ENCODE measurements at places on chromosomes 2 and 18.

GRCh38 chr2:9408641-9409151, 14.6 kb downstream of the ITGB1BP1 start:
- DNase-seq = no peak

- no peak for DNase-seq
Measured at GRCh38 chr2:241014224-241014623, 15.8 kb downstream of the SNED1 start.

DNA sequence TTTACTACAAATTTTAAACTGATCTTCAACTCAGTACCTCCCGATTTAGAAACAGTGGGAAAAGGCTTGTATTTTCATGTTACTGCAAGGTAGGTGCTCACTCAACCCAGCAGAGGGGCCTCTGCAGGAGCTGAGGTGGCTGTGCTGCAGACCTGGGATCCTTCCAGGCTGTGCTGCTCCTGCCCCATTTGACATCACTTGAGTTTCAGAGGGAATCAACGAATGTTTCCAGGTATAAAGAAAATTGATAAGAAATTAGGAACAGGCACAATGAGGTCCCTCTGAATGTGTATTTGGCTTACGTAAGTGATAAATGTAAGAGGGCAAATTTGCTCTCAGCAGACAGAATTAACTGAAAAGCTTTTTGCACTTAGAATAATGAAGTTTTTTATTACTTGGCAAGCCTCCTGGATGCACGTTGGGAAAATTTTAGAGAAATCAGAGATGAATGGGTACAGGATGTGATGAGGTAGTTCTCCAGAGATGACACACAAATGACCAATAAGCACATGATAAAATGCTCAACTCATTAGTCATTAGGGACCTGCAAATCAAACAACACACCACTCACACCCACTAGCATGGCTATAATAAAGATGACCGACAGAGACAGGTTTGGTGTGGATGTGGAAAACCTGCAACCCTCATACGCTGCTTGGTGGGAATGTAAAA, 114.0 kb downstream of the NOL10 start:
- DNase-seq = no peak

GRCh38 chr18:50194631-50195532, at the start of gene MYO5B:
TSS of gene MYO5B (minus strand) at chr18:50195147. CDS start at chr18:50194793, 354 bp downstream.
- peak; percentile 81 for DNase-seq

GRCh38 chr2:27133195-27133875, 1.1 kb downstream of the PREB start:
- peak; percentile 65 for DNase-seq

DNA sequence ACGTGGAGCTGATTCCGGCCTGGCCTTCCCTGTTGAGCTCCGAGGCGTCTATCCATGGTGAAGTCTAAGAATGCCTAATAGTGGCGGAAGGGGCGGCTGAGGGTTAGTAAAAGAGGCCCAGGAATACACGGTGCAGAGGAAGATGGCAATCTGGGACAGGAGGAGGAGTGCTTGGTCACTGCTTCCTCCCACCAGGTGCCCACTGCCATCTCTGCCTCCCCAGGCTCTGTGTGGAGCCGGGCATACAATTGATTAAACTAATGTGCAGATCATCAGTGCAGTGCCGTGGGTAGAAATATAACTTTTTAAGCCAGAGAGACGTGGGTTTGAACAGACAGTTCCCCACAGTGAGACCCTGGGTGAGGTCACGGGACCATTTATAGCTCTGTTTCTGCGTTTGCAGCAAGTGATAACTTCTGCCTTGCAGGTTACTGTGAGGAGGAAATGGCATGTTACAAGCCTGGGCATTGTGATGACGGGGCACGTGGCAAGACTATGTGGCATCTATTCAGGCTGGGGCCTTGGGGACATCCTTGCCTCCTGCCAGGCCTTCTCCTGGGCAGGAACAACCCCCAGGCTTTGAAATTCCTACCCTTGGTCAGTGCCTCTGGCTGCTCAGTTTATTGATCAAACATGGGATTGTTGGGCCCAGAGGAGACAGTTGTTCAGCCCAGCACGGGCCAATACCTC, 204.9 kb downstream of the ASB1 start:
- DNase-seq = no peak

GRCh38 chr2:118202707-118203303, 114.5 kb downstream of the INSIG2 start:
- peak; percentile 70 for DNase-seq

DNA sequence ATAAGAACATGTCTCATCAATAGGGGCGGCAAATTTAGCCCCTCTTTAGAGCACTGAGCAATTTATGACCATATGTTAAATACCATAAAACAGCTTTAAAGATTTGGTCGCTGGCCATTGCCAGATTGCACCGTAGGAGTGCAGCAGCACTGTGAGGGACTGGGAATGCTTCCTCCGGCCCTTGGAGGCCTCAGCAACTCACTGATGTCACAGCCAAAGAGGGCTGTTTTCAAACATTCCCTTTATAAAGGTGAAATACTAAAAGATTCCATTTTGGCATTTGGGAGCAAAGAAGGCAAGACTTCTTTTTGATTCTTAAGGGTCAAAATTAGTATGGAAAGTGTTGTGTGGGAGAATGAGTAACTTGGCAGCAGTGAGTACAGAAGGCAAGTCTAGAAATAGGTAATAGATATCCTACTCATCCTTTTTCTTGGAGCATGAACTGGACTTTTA, 63.7 kb downstream of the BABAM2 start:
- DNase-seq = no peak

DNA sequence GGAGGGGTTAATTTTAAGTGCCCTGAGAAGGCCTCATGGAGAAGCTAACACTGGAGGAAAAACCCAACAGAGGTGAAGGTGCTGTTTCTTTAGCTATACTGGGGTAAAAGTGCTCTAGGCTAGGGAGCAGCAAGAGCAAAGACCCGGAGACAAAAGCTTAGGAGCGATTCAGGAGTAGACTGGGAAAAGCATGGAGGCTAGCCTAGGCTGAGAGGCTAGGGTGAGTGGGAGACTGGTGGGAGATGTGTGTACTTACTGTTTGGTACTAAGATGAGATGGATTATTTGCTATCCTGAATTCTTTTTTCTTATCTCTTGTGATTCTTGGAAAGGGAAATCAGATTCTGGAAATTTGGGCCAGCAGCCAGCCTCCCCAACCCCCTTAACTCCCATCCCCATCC, 2.0 kb downstream of the GIGYF2 start:
- DNase-seq = no peak

DNA sequence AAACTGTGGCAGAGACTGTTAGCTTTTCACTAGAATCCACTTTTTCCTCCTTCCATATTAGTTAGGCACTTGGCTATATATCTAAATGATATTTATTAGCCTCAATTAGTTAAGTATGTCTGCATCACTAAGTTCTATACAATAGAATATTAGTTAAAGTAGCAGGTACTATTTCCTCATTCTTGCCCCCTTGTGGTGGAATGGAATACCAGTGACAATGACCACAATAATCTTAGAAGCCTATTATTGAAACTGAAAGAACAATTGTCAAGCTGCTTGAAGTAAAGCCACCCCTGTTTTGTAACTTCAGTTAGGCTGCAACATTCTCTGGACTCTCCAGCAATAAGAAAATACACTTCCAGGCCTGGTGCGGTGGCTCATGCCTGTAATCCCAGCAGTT, 476.3 kb upstream of the VWC2L start:
- no peak for DNase-seq

GRCh38 chr2:21676676-21677075, 552.9 kb downstream of the TDRD15 start:
- DNase-seq = no peak

DNA sequence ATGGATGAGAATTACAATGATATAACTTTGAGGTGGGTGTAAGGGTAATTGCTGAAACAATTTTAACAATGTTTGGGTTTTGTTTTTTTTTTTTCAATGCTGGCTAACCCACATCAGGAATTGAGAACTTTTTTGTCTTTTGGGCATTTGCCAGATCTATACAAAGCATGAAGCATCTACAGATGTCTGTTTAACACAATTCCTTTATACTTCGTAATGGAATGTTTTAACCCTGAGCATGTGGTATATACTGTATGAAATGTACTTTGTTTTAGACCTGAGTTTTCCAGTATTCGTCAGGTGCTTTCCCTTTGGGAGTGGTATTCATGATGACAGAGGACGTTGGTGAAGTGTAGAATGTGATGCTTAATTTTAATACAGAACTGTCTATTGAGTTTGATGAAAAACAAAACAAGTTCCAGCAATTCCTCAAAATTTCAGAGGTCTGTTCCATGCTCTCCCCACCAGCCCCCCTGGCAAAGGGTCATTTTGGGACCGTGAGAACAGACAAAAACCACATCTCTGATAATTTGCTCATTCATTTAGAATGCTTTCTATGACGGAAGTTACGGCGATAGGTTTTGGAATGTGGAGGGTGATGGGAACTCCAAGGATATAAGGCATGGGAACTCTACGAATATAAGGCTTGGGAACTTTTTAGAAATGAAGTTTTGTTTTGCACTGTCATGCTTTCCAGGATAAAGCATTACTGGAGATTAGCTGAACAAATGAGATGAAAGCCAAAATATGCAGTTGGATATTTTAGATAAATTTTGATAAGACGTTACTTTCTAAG, 14.1 kb downstream of the LIMS1 start:
- DNase-seq = no peak

DNA sequence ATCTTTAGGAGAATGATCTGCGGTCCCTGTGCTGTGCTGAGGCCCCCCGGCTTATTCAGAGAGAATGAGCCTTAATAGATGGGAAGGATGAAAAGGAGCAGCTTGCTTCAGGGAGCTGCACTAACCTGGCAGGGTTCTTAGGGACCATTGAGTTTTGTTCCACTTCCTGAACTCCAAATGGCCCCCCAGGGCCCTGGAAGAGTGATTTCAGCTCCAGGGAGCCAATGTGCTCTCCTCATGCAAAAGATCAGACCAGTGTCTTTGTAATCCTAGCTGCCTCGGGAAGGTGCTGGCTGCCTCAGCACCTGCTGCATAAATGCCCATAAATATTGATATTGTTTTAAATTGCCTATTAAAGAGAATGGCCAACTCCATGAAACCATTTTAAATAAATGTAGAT, 210.2 kb downstream of the NCK2 start:
- DNase-seq = no peak

DNA sequence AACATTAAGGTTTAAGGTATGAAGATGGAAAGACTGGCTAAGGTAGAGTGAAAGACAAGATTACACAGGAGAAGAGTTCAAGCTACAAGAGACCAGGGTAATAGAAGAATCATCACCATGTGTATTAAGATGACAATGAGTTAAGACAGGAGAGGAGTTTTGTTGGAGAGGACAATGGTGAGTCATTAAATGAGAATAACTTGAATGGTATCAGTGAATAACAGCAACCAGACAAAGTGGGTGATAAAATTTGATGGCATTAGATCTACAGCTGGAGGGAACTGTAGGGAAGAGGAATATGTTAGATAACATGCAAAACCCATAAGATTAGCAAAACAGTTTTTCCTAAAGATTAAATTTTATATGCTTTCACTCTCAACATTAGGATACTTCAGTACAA, 18.8 kb upstream of the ENOSF1 start:
- DNase-seq = no peak

- no peak for DNase-seq
Measured at GRCh38 chr2:115303-115702, 69.0 kb upstream of the FAM110C start.

GRCh38 chr18:44370861-44371260, 309.8 kb upstream of the SETBP1 start:
- DNase-seq = no peak

All from activated CD8-positive, alpha-beta memory T cell treated with anti-CD3 and anti-CD28 coated beads, Interleukin-2, amount 50 U/mL, for 48 hours (primary cell).